ENCODE measurements at places on chromosomes 7 and 10.

GRCh38 chr7:1520539-1521234 is 9.8 kb upstream of the MAFK start:
- DNase-seq, result no peak

DNA sequence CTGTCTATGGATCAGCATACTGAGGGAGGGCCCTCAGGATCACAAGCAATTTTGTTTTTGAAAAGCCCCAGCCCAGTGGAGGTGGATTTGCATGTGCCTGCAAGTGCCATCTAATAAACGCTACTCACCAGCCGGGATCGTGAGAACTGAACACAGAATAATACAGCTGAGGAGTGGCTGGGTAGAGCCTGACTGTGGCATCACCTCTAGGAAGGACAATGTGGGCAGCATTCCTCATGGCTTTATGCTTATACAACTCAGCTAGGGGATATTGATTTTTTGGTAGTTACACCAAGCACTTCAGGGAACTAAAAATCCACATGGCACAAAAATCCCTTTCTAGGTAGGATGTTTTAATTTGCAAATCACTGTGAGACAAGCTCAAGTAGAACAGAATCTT is 72.7 kb upstream of the PALS2 start:
- no peak for DNase-seq

- no peak for DNase-seq
These were observed 166.5 kb downstream of the TMEM26 start for GRCh38 chr10:61286686-61287085.

- DNase-seq, result no peak
These were observed 12.8 kb upstream of the MMP21 start for GRCh38 chr10:125788156-125789034.

DNA sequence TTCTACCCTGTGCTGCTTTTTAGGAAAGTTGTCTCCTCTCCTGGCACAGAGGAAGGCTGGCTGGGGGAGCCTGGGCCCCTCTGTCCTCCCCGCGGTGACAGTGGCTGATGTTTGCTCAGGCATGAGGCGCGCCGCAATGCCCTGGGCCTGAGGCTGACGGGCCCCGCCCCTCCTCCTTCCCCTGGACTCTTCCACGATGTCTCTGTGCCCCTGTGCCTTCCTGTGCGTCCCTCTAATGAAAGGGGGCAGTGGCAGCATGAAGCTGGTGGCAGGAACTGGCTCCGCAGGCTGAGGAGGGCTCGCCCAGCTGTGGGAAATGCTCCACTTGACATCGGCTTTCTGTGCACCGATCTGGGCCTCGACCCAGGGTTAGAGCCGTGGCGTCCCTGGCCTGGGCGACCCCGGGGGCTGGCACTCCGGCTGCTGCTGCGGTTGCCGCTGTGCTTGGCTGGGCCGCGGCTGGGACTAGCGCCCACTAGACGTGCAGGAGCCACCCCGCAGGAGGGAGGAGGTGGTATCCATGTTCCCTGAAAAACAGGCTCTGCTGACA is 67.9 kb downstream of the ZNF680 start:
- no peak for DNase-seq

GRCh38 chr7:112132051-112132694 is 74.0 kb downstream of the DOCK4 start:
- no peak for DNase-seq

DNA sequence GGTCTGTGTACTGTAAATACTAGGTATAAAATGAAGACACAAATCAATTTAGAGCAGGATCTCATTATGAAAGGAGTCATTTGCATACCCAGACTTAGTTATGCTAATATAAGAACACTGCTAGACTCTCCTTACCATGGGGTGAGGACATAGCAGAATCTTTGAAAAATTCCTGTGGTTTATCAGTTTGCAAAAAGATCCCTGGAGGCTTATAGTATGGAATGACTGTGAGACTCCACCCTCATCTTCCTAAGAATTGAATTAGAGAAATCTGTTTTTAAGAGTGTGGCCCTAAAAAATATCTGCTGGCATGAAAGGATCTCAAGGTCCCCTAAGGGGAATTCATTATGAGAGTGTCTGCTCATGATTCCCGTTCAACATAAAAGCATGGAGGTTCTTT is 63.2 kb downstream of the WNT2 start:
- no peak for DNase-seq

GRCh38 chr10:67780759-67781538 is 57.0 kb downstream of the DNAJC12 start:
- DNase-seq, result no peak

GRCh38 chr7:41222746-41223145 is 480.1 kb downstream of the INHBA start:
- no peak for DNase-seq

DNA sequence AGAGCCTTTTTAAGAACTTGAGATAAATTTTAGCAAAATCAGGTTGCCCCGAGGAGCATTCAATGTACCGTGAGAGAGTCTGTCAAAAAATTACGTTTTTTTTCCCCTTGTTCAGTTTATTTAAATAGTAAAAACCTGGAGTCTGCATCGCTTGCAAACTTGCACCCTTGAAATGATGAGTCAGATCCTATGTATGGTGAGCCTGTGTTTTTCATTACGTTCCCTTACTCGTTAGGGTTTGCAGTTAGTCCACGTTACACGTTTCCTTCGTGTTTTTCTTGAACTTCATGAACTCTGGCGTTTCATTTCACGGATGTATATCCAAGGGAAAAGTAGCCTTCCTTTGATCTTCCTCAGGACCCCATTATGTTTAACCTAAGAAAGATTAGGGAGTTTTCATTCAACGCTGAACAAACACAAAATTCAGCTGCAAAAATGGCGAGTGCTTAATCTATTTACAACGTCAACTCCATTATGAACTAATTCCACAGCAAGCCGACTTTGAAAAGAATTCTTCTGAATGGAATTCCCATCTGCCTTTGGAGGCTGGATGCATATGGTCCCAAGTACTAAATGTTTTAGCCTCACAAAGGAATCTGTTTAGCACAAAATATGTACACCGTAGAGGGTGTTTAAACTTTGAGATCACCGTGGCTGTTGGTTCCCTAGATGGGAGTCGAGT is 182.4 kb downstream of the MYOF start:
- no peak for DNase-seq

DNA sequence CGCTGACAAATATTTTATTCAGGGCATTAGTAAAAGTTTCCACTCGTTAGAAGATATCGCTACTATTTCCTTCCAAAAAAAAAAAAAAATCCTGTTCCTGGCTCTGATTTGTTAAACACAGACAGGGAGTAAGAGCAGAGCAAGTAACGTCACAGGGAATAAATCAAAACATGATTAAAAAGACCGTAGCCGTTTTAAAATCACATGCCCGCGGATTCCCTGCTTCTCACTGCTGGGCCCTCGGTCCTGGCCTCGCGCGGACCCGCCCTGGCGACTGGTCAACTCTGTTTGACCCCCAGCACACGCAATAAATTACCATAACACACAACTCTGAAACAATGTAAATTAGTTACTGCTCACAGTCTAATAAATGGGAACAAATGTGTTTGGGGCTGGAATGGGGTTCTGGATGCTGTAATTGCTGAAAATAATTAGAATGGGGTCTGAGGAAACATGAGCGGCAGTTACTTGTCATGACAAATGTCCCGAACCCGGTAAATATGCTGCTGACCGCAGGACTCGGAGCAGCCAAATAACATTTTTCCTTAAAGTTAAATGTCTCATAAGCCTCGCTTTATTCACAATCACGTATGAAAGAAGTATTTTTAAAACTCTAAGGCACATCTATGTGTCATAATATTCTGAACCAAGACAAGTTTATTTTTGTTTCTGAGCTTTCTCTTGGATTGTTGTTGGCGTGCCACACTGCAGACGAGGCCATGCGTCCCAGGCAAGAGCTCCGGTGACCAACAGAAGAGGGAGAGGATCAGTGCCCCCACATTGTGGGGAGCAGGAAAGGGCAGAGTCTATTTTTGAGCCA is 17.9 kb downstream of the EBF3 start:
- no peak for DNase-seq

DNA sequence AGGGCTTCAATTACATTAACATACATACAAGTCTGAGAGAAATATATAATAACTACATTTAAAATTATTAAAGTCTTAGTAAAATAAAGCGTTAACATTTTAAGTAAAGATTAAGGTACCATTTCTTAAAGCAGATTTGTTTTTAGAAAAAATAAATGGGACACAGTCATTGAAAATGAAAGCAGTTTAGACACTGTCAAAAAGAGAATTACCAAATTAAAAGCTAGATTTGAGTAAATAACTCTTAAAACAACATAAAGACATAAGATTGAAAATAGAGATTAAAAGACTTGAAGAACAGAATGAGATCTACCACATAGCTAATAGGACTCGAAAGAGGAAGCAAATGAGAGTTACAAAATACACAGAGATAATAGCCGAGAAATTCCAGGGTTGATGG is 562.2 kb upstream of the FOXK1 start:
- no peak for DNase-seq

DNA sequence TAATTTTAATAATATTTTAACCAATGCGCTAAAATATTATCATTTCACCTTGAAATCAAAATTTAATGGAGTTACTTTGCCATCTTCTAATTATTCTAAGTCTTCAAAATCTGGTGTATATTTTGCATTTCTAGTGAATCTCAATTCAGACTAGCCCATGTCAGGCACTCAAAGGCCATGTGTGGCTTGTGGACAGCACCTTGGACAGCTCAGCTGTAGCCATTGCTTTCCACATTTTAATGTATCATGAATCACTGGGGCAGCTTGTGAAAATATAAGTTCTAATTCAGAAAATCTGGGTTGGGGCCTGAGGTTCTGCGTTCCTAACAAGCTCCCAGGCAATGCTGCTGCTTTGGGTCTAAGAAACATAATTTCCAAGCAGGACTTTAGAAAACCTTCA is 57.2 kb downstream of the MGAM2 start:
- DNase-seq, result no peak

GRCh38 chr7:1593091-1593866 is 23.4 kb upstream of the PSMG3 start:
- no peak for DNase-seq

DNA sequence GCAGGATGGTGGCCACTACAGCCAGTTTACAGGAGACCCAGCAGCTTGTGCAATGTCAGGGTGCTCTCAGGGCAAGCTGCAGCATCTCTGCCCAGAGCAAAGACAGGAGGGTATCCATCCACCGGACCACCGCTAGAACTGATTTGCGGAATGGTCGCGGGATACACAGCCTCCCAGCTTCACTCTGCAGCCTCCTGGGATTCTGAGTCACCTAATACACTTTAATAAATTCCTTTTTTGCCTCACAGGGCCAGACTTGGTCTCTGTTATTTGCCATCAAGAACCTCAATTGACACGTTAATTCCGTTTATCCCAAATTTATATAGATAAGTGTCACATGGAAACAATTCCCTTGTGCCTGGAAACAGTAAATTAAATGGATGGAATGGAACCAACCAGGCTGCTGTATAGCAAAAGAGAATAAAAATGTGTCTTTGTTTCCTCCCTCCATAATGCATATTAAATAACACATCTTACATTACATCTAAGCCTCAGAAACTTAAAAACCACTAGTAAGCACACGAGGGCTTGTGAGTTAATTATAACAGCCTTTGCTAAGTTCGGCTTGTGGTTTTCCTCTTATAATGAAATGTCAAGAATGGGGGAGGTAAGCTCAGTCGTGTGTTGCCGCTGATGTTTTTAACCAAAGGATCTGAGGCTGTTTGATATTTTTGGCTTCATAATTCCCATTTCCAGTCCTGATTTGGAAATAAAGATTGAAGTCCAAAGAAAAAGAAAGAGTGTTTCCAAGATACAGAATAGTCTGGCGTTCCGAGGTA is 52.1 kb downstream of the ADRB1 start:
- no peak for DNase-seq
